NCI-H2107 (cell line): ENCODE measurements at places on chromosomes 7 and 10.

DNA sequence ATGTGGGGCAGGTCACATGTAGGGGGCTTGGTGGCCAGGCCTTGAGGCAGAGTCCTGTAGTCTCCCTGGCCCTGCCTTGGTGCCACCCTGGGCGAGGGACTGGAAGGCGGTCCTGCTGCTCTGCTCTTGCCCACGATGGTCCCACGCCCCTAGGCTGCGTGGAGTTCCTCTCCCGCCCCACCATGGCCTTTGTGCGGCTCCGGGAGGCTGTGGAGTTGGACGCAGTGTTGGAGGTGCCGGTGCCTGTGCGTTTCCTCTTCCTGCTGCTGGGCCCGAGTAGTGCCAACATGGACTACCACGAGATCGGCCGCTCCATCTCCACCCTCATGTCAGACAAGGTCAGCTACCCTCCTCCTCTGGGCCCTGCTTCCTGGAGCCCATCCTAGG is 10.0 kb downstream of the FASTK start:
- DNase-seq = no peak

GRCh38 chr7:22672846-22673680 is 53.9 kb upstream of the IL6 start:
- DNase-seq = no peak

- DNase-seq = no peak
These were observed 86.7 kb downstream of the RGS10 start for GRCh38 chr10:119455609-119456434.

DNA sequence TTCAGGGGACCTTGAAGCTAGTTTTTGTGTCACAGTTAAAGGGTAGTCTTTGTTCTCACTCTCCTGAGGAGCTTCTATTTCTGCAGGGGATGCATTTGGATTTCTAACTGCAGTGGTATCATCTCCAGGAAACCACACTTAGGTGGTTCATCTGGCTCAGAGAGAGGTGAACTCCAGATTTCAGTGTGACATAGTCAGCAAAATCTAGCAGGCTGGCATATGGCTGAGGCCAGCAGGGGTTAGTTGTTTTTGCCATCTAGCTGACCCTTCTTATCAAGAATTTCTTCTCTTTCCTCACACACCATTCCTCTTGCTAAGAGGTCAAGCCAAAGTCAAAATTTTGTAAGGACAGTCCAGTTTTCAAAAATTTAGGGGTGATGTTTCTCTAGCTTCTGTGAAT is 248.2 kb downstream of the REEP3 start:
- no peak for DNase-seq

GRCh38 chr7:98467570-98468312 is 66.9 kb upstream of the BAIAP2L1 start:
- no peak for DNase-seq

- DNase-seq = no peak
These were observed 18.6 kb downstream of the OCM2 start for GRCh38 chr7:97971120-97971989.

- no peak for DNase-seq
These were observed 108.6 kb downstream of the UBE2H start for GRCh38 chr7:129843978-129844840.

DNA sequence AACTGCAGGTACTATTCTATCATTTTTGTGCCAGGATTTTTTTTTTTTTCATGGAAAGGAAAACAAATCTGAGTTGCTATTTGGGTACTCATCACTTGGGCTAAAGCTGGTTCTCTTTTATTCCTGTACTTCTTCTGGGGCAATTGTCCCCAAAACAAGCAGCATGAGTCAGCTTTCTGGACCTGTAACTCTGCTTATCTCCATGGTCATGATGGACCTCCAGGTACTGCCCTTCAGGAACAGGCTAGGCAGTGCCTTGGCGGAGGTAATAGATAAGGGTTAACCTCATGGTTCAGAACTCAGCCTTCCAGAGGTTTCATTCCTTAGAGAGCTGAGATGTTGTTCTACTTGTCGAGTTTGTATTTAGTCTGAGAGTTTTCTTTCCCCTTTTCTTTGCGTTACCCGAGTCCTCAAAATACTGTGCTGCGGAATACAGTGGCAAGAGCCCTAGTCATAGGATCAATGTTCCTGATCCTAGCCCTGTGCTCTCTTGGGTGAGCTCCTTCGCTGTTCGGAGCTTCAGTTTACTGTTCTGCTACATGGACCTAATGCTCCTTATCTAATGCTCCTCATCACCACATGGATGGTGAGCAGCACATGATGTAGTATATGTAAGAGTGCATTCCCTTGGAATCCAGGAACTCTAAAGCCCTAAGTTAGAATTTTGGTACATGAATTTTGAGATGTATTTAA is 74.6 kb downstream of the LRGUK start:
- DNase-seq = no peak

DNA sequence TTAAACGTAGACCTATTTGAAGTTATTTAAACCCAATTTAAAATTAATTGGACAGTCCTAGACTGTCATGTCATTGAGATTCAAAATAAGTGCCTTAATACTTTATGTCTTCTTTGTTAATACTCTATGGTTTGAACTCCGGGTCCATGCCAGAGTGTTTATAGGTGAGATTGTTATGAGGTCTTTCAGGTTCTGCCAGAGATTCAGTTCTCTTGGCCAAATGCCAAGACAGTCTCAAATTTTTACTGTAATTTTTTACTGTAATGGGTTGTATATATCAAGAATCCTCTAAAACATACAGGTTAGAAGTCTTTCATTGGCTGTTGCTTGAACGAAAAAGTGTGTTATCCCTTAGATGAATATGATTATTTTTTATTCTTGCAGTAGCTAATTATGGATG is 3.9 kb downstream of the ADD3 start:
- DNase-seq = no peak

GRCh38 chr10:104835422-104835821 is 194.3 kb downstream of the SORCS3 start:
- DNase-seq = no peak

DNA sequence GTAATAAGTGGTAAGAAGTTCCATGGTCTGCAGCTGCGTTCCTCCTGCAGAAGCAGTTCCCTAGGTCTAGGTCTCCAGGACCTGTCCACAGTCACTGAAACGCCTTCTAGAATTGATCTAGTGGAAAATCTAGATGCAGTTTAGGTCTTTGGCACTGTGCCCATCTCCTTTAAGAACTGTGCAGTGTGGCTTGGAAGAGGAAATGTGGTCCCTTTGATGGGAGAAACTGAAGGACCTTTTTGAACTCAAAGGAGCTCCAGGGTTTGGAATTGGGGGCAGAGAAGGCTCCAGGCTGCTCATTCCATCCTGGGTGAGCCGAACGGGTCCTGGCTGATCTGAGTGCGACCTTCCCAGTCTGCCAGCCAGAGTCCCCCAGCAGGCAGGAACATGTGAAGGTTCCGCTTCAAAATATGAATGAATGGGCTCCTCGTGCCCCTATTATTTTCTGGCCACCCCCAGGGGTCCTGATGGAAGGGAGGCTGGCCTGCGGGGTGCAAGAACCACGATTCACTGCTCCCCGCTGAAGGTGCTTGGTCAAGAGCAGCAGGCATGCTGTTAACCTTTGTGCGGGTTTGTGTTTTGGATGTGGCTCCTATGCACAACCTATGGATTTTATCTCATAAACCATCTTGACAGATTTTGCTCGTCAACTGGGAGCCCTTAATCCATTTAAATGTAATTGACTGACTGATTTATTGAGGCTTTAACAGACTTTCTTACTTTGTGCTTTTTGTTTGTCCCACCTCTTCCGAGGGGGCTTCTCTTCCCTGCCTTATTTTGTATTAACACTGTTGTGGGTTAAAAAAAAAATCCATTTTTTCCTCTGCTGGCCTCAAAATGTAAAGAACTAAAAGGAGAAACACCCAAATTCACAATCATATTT is 36.7 kb downstream of the ZNF467 start:
- DNase-seq = no peak

GRCh38 chr7:23211589-23211988 is 29.7 kb downstream of the NUP42 start:
- DNase-seq = no peak

- no peak for DNase-seq
These were observed 269.6 kb downstream of the ELFN1 start for GRCh38 chr7:1939434-1940401.

DNA sequence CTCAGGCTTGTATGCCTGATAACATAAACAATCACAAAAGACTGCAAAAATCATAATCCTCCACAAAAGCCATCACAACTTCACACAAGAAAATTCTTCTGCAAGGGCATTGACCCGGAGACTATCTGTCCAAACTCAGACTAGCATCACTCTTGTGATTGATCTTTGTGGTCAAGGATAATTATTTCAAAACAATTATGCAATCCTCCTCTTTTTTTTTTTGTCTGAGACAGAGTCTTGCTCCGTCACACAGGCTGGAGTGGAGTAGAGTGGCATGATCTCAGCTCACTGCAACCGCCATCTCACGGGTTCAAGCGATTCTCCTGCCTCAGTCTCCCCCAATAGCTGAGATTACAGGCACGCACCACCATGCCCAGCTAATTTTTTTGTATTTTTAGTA is 22.2 kb downstream of the CDNF start:
- no peak for DNase-seq

DNA sequence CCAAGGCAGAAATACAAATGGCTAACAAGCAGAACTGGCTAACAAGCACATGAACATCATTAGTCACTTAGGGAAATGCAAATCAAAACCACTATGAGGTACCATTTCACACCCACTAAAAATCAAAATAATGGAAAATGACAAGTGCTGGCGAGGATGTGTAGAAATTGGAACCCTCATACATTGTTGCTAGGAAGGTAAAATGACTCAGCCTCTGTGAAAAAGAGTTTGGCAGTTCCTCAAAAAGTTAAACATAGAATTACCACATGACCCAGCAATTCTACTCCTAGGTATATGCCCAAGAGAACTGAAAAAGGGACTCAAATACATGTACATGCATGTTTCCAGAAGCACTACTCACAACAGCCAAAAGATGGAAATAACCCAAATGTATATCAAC is 52.8 kb upstream of the ANAPC16 start:
- no peak for DNase-seq

DNA sequence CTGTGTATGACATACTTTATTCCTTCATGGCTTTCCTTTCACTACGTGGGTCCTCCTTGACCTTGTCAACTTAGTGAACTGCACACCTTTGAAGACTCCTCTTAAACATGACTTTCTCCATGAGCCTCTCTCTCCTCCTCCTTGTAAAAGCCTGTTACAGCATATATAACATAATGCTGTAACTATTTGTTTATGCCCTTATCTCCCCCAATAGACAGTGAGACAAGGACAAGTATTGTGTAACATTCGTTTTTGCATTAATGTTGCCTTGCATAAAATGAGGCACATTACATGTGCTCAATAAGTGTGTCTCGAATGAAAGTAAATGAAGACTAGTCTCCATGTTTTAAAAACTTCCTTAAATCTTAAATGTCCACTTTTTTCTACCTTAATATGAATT is 4.3 kb upstream of the LAMB1 start:
- DNase-seq = no peak

DNA sequence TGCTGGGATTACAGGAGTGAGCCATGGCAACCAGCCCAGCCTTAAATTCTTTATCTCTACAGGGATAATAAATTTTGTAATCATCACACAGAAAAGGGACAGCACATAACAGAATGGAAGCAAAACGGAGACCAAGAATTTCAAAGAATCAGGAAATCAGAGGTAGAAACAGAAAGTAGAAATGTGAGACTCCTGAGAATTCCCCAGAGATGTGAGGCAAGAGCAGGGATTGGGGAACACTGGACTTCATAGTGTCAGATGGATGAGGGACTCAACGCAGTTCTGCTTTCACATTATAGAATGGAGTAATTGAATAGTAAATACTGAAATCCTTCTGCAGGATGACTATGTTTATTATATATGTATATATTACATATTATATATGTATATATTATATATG is 52.5 kb upstream of the MPP7 start:
- DNase-seq = no peak

DNA sequence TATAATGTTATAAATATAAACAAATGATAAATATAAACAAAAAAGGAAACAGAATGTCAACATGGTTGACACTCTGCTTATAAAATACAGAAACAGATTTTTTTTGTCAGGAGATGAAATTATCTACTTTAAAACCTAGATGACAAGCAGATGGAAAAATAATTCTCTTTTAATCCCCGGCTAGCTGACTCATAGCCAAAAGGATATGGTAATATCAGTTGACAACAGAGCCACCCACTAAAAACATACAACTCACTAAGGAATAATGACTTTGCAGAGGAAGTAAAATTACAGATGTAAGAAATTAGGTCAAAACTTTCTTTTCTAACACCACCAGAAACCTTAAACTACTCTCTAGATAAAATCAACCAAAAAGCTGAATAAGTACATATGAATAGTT is 131.1 kb upstream of the ABCB5 start:
- no peak for DNase-seq
